Skeletal muscle cell (primary cell): ENCODE measurements at places on chromosomes 1 and 21.

DNA sequence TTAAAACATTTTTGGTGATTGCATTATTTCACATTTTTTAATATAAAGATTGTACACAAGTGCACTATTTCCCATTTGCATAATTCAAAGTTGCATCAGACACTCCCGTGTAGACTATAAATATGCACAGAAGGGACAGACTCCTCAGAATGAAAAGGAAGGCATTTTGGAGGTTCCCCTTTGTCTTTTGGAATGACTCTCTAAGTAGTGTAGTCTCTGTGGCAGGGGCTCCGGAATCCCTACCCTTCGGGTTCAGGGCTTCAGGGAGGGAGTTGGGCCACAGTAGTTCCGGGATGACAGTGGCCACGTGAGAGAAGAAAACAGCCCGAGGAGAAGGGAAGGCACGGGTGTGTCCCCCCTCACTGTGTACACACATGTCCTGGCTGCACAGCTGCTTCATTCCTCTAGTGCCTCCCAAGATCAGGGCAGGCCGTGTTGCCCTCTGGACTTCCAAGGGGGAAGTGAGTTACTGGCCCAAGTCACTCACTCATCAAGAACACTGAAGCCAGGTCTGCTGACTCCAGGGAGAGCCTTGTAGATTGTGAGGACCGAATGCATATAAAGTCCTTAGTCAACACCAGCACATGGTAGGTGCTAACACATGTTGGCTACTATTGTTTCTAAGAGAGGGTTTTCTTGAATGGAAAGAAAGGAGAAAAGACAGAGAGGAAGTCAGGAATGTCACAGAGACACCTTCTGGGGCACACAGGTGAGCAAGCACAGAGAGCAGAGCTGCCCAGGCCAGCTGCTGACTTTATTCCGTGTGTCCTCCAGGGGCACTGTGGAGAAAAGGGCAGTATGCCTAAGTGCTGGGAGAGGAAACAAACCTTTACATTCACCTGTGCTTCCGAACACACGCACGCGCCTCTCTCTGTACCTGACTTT, 39.8 kb downstream of the LHX4 start:
- no peak for DNase-seq

DNA sequence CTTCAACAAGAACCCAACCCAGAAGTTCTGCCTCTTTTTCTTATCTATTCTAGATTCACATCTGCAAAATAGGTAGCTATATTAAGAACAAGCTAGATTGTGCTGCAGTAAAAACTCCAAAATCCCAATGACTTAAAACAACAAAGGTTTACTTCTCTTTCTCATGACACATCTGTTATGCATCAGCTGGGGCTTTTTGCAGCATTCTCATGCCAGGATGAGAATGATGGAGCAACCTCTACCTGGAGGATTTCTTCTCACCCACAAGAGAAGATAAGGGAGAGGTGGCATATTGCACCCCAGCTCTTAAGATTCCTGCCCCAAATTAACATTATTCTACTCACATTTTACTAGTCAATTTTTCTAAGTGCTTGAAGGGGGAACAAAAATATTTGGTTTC, 152.3 kb upstream of the SPAG17 start:
- no peak for DNase-seq

GRCh38 chr1:234214129-234214910, 158.9 kb upstream of the COA6 start:
- DNase-seq = no peak

- DNase-seq = no peak
These were observed 94.0 kb downstream of the KCND3 start for GRCh38 chr1:111895469-111895868.

GRCh38 chr1:158969855-158970254, 38.5 kb downstream of the PYHIN1 start:
- no peak for DNase-seq
